ENCODE measurements at places on chromosomes 12 and 14.
A peak's percentile ranks its signal among the peaks of the same experiment; 100 is the strongest.

DNA sequence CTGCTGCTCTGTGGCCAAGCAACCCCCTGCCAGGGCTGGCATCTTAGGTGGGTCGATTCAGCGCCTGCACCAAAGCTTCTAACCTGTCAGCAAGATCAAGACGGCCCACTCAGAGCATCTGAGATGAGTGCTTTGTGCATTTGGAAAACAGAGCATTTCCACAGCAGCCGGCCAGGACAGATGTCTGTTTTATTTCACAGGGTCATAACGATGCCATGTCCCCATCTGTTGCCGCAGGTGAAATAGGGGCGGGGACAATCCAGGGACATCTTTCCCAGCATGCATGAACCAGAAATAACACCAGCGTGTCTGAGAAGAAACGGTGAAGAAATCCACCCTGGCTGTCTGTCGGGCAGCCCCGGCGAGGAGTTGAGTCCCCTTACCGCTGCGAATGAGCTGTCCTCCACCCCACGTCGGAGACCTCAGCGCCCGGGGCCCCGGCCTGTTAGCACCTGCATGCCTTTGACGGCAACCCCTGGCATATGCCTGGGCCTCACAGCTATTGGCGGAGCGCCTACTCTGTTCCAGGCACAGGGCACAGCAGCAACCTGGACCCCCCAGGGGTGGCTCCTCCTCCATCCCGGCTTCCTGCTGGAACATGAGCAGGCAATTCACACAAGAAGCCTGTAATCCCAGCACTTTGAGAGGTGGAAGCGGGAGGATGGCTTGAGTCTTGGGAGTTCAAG, 30.6 kb upstream of the ULK1 start:
- no peak for DNase-seq

DNA sequence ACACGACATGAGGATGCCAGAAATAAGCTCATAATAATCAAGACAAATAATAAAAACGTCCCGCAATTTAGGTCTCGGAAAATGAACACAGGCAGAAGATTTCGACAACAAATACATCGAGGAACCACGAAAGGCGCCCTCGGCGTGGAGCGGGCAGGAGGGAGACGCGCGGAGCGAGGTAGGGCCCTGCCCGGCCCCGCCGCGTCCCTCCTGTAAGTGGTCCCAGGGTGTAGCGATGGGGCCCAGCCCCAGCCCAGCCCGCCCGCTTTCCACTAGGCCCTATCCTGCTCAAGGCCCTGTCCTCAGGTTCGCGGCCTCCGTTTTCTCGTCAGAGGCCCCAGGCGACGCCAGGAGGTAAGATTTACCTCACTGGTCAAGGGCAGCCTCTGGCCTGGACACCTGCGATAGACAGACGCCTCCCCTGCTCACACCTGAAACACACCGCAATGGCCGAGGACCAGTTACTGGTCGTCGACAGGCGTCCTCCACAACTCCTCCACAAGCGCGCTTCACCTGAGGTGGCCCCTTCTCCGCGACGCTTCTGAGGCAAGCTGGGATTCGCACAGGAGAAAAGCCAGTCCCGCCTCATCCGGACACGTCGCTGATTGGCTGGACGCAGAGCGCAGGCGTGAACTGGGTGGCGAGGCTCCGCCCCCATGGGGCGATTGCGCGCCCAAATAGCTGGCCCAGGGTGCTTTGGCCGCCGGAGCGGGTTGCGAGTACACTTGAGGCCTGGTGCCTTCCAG, at the start of gene SYCP3:
TSS of gene SYCP3 (minus strand) at position 543 of the 746 bp plus-strand sequence. CDS start 1,527 bp downstream, outside the sequence.
- no peak for DNase-seq

DNA sequence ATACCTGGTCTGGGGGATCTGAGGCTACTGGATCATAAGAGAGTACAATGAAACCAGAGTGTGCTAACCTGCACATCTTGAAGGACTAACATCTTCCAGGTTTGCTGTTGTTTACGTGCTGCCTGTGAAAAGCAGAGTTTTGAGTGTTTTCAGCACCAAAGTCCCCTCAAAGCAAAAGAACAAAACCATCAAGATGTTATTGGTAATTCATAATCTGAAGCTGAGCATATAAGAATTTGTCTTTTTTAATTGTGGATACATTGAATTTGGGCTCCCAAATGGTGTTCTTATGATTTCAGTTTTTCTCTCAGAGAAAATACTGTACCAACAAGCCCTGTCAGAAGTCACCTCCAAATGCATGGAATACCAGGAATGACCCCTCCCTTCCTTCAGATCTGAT, 110.2 kb downstream of the BTG1 start:
- DNase-seq, result no peak

DNA sequence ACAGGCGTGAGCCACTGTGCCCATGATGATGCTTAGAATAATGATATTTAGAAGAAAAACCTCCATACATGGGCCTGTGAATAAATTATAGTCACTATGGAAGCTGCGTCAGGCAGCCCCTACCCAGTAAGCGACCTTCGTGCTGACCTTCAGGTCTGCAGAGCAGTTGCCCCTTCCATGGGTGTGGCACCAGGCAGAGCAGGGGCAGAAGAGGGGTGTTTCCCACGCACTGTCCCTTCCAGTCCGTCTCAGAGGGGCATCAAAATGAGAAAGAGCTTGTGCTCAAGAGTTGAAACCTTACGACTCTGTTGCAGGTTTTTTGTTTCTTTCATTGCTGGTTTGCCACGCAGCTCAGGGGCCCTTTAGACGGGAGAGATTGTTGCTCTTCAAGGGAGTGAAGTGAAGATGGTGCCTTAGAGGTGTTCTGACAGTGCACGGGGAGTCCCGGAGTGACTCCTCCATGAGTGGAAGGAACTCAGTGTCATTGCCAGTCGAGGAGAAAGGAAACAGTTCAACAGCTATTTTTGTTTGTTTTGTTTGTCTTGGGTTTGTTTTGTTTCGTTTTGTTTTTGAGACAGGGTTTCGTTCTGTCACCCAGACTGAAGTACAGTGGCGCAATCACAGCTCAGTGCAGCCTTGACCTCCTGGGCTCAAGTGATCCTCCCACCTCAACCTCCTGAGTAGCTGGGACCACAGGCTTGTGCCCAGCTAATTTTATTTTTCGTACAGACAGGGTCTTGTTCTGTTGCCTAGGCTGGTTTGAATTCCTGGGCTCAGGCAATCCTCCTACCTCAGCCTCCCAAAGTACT, 13.9 kb downstream of the CKB start:
- DNase-seq, result no peak

DNA sequence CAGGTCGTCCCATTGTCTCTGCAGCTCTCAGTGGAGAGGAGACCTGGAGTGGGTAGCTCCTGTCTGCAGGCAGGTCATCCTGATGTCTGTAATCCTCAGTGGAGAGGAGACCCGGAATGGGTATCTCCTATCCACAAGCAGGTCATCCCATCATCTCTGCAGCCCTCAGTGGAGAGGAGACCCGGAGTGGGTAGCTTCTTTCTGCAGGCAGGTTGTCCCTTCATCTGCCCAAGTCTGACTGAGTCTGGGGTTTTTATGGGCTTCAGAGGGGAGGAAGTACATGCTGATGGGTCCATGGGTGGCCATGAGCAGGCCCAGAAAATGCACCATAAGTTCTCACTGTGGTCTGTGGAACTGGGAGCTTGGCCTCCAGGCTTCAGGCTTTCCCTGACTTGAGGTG, 28.9 kb upstream of the PAPLN start:
- no peak for DNase-seq

GRCh38 chr12:51225234-51225633, 7.4 kb upstream of the POU6F1 start:
- no peak for DNase-seq

GRCh38 chr14:41859336-41859735, 252.7 kb downstream of the LRFN5 start:
- DNase-seq, result no peak

GRCh38 chr12:91326058-91327027, 143.7 kb upstream of the DCN start:
- peak; percentile 55 for DNase-seq

- no peak for DNase-seq
These were observed 572.0 kb upstream of the ATP2B1 start for GRCh38 chr12:90280564-90281058.

GRCh38 chr14:101109347-101109638, 205.8 kb upstream of the RTL1 start:
- no peak for DNase-seq

- DNase-seq, result no peak
These were observed 593 bp downstream of the PIP4P1 start for GRCh38 chr14:20460458-20461224.

GRCh38 chr12:16218234-16218633, 59.3 kb downstream of the SLC15A5 start:
- no peak for DNase-seq

- no peak for DNase-seq
These were observed 710.5 kb downstream of the NOVA1 start for GRCh38 chr14:25887251-25887878.

GRCh38 chr14:60093606-60094005, 1.9 kb downstream of the PCNX4 start:
- DNase-seq, result no peak

DNA sequence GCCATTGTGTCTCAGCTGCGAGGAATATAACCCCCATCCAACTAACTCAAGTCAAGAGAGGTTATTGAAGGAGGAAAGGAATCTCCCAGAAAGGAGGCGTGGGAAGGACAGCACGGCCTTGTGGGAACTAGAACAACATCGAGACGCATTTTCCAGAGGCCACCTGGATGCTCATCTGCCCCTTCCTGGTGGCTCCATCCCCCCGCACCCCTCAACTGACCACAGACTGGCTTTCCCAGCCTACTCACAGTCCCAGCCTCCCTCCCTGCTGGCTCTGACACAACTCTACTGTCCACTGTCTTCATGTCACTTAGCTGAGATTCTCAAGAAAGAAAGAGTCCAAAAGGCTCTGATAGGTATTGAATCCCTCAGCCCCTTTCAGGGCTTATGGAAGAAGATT, 66.0 kb upstream of the CLMN start:
- DNase-seq, result no peak

GRCh38 chr12:6234906-6235305, 34.7 kb downstream of the CD9 start:
- DNase-seq, result no peak

- no peak for DNase-seq
These were observed 463.1 kb downstream of the RAD51B start for GRCh38 chr14:68282479-68283377.

DNA sequence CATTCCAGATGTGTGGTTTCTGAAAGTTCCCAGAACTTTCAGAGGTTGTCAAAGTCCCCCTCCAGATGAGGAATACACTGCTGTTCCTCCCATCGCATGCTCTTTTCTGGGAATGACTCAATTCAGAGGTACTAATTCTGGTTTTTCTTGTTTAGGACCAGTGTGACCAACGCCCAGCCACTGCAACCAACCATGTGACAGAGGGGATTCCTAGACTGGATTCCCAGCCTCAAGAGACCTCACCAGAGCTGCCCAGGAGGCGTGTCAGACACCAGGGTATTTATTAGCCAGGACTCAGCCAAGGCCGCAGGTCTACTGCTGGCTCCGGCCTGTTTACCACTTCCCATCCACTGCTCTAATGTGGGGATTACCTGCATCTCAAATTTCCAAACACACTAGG, 24.2 kb downstream of the TRAFD1 start:
- DNase-seq, result no peak

GRCh38 chr12:95959107-95959506, 16.0 kb downstream of the AMDHD1 start:
- DNase-seq, result no peak

DNA sequence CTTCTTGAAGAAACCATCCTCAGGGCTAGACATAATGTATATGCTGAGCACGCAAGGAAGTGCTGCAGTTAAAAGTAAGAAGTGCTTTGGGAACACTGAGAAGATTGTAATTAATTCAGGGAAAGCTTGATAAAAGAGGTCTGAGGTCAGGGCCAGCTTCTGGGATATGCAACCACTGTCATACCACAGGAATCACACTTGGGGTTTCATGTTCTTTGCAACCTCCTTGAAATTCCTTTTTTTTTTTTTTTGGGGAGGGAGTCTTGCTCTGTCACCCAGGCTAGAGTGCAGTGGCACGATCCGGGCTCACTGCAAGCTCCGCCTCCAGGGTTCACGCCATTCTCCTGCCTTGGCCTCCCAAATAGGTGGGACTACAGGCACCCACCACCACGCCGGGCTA, 6.9 kb downstream of the PAH start:
- DNase-seq, result no peak

DNA sequence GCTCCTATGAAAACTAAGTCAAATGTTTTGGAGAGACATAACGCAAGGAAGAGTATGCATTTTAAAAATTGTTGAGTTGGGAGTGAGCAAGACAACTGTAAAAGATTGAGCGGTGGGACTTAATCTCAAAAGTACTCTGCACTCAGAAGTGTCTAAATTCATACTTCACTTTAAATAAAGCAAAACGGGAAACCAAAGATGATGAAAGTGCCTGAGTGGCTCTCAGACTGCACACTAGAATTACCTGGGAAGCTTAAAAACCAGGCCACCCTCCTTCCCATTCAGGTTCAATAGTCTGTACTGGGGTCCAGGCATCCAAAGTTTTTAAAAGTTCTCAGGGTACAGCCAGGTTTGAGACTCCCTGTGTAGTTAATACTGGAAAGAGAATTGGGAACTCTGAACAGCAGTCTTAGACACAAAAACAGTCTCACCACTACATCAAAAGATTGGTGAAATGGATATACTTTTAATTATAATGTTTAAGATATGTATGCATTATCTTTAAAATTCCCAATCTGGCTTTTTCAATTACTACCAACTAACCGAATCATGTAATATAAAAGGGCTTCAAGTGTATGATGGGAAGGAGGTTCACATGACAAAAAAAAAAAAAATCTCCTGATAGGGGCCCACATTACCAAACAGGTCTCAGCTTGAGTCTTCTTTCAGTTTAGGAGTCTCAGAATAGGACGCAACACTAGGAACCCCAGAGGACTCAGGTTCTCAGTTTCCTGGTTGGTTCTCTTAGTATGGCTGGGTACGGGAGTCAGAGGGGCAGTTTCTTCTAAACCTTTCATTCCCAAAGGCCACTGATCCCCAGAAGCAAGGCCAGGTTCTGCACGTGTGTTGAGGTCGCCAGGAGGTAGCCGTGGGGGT, 1.0 kb downstream of the HOMEZ start:
- no peak for DNase-seq

GRCh38 chr12:124394462-124395128, 99.7 kb downstream of the RFLNA start:
- no peak for DNase-seq

DNA sequence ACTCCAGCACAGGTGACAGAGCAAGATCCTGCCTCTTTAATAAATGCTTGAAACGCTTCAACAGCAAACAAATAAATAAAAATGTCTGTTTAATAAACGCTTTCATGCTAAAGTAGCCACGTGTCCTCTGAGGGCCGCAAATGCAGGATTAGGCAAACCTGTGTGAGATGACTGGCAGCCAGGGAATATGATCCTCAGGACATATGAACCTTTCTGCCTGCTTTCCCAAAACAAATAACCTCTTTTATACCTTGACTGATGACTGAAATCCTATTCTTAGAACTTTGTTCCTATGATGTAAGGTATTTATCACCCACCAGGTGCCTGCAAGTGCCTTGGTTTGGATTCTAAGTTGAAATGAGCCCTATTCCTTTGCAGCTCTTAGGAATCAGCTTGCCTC, 14.5 kb upstream of the FLVCR2 start:
- no peak for DNase-seq

Data from AG04450 (cell line).